ENCODE measurements at places on chromosomes 2 and 18.

DNA sequence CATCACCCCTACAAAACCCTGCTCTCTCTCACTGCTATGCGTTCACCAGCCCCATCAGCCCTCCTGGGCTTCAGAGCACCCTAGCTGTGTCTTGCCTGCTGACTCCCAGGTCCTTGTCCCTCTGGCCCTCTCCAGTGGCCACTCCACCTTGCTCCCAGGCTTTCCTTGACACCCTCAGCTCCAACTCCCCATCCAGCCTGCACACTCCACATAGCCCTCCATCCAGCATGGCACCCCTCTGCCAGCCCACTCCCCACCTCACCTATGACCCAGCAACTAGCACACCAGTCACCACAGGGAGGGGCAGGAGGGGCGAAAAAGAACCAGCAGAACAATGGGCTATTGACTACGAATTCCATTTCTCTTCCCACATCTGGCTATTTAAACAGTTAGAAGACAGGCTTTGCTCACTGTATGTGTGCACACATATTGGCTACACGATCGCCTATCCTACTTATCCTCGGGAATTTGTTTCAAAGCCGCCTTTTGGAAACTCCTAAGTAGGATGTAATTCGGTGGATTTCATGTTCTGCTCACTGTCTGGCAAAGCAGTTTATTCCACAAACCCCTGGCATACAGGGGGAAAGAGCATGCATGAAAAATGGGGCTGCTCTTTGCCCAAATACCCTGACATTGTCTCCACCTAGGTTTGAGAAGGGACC lies 195.3 kb downstream of the SMAD2 start:
- no peak for DNase-seq

GRCh38 chr2:11123856-11124759 lies 31.2 kb upstream of the SLC66A3 start:
- DNase-seq = peak; percentile 25

GRCh38 chr2:36480636-36481035 lies 117.3 kb downstream of the FEZ2 start:
- DNase-seq = no peak

GRCh38 chr2:189830510-189830909 lies 46.3 kb downstream of the PMS1 start:
- DNase-seq = no peak

DNA sequence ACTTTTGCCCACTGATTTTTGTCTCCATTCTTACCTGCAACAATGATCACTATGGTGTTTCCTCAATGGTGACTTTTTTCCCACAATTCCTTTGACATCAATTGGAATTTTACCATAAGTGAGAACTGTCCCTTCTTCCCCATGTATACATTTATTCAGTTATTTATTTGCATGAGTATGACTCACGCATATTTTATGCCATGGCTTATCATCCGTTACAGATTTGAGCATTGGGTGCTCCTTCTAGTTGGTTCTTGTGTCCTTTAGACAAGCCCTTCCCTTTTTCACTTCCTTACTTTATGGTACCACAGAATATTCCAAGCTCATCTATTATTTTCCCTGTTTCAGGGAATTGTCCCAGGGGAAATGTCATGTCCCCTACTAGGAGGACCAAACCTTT lies 7.6 kb downstream of the COX5B start:
- DNase-seq = no peak

GRCh38 chr2:30323499-30323898 lies 92.2 kb downstream of the LBH start:
- no peak for DNase-seq

GRCh38 chr18:78601349-78601748 lies 378.3 kb upstream of the SALL3 start:
- no peak for DNase-seq

DNA sequence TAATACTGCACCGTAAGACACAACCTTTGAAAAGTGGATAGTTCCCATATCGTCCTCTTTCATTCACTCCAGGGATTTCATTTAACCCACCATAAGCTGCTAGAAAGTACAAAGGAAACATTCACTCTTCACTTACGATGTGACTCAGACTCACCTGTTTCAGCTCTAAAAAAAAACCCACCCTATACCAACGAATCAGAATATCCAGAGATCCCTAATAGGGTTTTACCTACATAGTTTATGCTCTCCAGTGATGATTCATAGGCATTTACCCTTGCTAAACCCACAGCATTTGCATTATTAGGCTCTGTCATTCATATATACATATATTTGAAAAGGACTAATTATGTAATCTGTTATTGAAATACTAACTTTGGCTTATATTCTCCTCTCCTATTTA lies 60.2 kb downstream of the PRPF40A start:
- no peak for DNase-seq

- no peak for DNase-seq
These were observed 31.9 kb downstream of the CNRIP1 start for GRCh38 chr2:68287580-68288441.

DNA sequence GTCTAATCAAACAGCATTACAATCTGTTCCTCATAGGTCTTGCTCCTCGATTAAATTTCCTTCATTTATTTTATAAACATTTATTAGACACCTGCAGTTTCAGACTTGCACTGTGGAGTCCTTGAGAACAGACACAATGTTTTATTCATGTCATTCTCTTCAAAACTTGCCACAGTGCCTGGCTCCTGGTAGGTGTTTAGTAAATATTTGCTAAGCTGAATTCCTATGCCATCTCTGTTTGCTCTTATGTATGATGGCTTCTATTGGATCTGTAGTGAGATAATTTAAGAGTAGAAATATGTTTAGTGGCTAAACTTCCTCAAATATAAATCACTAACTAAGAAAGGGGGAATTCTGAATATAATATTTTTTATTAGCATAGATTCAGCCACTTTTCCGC lies 61.4 kb downstream of the LRATD1 start:
- no peak for DNase-seq

- DNase-seq = no peak
These were observed 491.2 kb downstream of the PIK3C3 start for GRCh38 chr18:42446195-42446594.

DNA sequence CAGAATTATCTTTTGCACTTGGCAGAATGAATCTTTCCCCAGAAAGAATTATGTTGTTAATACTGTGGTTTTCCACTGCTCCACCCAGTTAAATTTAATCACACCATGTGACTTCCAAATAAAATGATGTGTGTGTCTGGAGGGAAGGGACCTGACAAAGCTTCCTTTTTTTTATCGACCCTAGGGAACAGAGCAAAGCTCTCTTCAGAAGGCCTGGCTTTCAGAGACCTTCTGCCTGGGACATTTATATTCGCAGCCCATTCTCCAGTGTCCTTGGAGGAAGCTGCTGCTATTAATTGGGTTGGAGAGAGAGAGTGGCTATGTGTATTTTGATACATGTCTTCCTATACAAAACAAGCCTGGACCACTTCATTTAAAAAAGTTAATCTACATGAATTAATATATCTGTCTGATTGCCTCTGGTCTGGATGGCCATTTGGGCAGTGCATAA lies 233.7 kb downstream of the PRKCE start:
- no peak for DNase-seq

DNA sequence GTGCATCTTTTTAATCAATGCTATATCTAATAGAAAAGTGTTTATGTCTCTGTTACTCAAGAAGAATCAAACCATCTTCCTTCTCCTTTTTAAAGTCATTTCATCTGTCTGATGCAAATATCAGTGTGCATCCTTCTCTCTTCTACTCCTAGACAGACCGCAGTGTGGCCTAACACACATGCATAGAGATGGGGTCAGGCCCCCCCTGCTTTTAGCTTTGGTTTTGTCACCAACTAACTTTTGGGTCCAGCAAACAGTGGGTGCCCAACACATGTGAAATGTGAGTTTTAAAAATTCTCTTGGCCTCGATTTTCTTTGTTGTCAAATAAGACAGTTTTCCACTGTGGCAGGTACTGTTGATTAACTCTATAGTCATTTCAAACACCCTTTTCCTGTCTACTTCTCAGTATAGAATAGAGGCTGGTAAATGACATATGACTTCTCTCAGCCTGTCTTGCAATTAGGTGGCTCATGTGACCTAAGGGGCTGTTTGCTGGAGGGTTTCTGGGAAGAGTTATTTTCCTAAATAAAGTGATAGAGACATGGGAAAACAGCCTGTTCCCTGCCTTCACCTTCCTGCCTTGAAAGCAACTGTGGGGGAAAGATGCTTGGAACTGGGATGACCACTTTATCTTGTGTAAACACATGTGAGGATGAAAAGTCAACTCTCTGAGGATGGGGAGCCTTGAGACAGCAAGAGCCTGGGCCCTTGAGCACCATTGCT lies 65.7 kb upstream of the DARS1 start:
- DNase-seq = no peak

GRCh38 chr18:33835419-33835818 lies 257.4 kb downstream of the ASXL3 start:
- no peak for DNase-seq

- DNase-seq = no peak
These were observed 51.4 kb upstream of the MAP4K3 start for GRCh38 chr2:39488450-39488849.

GRCh38 chr2:64568836-64569235 lies 44.7 kb downstream of the AFTPH start:
- DNase-seq = no peak

- no peak for DNase-seq
These were observed 74.7 kb upstream of the ODC1 start for GRCh38 chr2:10522726-10523405.

GRCh38 chr2:223993634-223994232 lies 36.5 kb downstream of the MRPL44 start:
- DNase-seq = peak; percentile 25

- no peak for DNase-seq
These were observed 63.2 kb downstream of the MOGAT1 start for GRCh38 chr2:222734703-222735014.

GRCh38 chr18:38250971-38251370 lies 685.4 kb upstream of the CELF4 start:
- DNase-seq = no peak

GRCh38 chr2:51717312-51717711 lies 685.4 kb upstream of the NRXN1 start:
- no peak for DNase-seq

- DNase-seq = no peak
These were observed 58.1 kb downstream of the HEATR5B start for GRCh38 chr2:37026050-37026449.

DNA sequence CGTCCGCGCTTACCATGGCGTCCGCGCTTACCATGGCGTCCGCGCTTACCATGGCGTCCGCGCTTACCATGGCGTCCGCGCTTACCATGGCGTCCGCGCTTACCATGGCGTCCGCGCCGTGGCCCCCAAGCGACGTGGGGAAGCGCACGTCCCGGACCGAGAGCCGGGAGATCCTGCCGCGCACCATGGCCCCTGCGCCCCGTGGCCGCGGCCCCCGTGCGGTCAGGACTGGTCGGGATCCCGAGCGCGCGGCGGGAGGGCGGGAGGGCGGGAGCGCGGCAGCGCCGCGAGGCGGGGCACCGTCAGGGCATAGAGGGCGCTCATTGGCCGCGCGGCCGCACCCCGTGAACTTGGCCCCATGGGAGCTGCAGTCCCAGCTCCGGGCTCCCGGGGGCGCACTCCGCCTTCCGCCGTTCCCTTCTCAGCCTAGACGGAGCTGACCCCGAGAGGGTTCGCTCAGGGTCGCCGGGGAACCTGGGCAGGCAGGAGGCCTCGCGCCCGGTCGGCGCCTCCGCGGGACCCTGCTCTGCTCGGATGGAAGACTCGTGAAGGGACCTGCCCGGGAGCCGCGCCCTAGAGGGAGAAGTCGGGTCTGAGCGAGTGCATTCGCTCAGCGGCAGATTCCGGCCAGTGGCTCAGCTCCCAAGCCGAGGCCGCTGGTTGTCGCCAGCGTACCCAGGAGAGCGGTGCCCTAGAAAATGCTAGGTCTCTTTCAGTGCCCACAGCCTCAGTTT lies at the start of gene ENOSF1:
Gene ENOSF1, minus strand, starts transcription at position 230 of the 734 bp plus-strand sequence. Its CDS starts 43 bp downstream, at position 187.
- DNase-seq = peak; percentile 4

DNA sequence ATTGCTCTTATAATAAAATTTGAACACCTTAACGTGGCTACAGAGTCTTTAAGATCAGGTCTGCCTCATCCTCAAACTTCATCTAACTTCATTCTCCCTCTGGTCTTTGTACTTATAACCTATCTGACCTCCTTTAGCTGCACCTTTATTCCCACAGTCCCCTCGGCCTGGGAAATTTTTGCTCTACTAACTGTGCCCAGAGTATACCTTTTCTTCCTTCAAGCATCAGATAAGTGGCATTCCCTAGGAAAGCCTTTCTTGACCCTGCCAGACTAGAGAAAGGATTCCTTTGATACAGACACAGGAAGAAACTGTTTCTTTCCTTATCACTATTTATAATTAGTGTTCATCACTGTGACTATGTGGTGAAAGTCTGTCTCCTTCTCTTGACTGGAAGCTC lies 79.2 kb upstream of the RPRM start:
- DNase-seq = no peak

DNA sequence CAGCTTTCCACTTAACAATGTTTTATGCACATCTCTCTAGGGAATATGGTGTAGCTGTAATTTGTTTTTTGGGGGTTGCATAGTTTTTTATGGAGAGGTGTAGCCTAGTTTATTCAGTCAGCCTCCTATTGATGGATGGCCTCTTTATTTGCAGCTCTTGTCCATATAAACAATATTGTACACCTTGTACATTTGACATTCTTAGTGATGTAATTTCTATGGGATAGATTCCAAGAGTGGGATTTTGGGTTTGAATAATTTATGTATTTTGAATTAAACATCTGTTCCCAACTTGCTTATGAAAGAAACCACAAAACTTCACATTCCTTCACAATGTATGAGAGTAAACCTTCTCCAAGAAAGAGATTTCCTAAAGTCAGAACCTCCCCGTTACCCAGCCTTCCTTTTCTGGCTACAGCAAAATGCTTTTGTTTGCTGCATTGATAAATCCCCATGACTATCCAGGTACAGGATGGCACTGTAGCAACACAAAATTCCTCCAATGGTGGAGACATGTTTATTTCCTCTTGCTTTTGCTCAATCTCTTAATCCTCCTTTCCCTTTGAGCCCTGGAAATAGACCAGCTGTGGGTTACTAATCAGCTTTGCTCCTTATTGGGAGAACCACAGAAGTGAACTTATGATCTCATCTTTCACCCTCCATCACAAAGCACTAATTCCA lies 58.4 kb upstream of the GALR1 start:
- DNase-seq = no peak

GRCh38 chr2:88128654-88129312 lies 921 bp upstream of the FABP1 start:
- DNase-seq = no peak

GRCh38 chr18:39667905-39668304 lies 2102.3 kb upstream of the CELF4 start:
- DNase-seq = no peak
